Fibroblast of the aortic adventitia (primary cell): ENCODE measurements at places on chromosomes 4 and X. TPM values are rescaled to one million over a fixed set of nuclear protein-coding genes. Genes with fewer than 3 reads are reported as not detected.

ADH1A gene
- total RNA-seq: 0.27 TPM in 1 of 2 replicates, not detected in the other

USP17L21 gene
- total RNA-seq: not detected in 2 replicates

RASGEF1B gene
- total RNA-seq: 1.2 and 2.0 TPM in 2 replicates

C4orf46 gene
- 4.3 and 63.4 TPM in 2 replicates for total RNA-seq

PCYT1B gene
- 0.27 and 0.74 TPM in 2 replicates for total RNA-seq
